ENCODE measurements at places on chromosomes 6 and 20.

DNA sequence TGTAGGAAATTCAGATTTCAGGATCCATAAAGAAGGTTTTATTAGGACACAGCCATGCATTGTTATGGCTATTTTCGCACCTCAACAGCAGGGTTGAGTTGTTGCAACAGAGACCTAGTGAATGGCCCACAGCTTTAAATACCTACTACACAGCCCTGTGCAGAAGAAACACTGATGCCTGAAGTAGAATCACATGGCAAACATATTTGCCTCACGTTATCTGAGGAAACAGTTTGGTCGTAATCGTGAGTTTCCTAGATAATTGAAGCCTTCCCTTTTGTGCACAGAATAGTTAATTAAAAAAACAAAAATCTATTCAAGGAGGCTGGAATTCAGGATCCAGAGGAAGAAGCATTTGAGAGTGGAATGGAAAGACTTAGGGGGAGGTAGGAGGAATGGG is 55.1 kb downstream of the GCNT2 start:
- DNase-seq: no peak

DNA sequence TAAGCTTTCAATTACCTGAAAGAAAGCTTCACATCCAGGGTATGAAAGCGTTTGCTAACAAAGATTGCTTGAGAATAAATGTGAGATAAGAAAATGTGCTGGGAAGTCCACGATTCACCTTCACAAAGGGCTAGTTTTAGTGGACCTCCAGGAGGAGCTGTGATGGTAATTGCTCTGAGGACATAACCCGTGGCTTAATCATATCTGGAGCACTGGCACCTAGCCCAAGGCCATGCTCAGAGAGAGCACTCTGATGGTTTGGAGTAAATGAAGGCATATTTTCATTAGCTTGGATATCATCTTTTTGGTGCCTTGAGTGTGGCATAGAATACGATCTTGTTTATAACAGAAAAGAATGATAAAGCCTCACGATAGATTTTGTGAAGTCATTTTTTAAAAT is 46.9 kb upstream of the BACH2 start:
- no peak for DNase-seq

DNA sequence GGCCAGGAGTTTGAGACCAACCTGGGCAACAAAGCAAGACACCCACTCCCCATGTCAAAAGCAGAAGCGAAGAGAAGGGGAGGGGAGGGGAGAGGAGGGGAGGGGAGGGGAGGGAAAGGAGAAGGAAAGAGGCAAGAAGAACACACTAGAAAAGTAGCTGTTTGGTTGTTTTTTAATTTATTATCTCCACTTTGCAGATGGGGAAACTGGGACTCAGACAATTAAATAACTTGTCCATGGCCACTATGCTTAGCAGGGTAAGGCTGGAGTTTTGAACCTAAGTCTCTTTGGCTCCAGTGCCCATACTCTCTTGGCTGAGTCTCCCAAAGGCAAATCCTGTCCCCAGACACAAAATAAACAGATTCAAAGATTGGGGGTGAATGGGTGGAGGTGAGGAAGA is 12.4 kb upstream of the GHRH start:
- DNase-seq: no peak

DNA sequence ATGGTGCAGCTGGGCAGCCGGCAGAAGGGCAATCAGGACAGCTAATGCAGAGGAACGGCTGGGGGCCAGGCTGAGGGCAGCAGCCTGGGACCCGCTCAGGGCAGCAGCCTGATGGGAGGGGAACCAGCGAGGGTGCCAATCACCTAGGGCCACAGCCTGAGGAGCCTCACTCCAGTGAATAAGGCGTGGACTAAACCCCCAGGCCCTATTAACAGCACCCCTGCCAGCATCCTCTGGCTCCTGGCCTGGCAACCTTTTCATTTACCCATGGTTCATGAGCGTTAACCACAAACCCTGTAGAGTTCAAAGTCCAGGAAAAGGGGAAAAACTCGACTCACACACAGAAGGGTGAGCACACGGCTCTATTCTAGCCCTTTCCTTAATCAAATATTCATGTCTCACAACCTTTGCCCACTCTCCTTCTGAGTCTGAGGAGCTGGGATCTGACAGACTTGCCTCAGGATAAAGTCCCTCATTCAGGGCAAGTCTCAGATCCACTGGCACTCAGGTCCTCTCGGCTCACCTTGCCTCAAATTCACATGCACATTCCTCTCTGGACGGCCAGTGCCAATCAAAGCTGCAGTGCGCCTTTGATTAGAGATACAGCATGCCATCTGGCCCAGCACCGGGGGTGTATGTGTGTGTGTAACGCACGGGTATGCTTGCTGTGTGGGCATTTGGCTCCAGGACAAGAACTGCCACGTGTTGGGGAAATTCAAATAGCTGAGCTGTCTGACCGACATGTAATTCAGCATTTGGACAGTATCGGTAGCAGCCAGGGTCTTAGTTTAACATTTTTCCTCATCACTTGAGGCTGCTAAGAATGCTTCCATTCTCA is 86.9 kb upstream of the TRAF3IP2 start:
- DNase-seq: no peak

DNA sequence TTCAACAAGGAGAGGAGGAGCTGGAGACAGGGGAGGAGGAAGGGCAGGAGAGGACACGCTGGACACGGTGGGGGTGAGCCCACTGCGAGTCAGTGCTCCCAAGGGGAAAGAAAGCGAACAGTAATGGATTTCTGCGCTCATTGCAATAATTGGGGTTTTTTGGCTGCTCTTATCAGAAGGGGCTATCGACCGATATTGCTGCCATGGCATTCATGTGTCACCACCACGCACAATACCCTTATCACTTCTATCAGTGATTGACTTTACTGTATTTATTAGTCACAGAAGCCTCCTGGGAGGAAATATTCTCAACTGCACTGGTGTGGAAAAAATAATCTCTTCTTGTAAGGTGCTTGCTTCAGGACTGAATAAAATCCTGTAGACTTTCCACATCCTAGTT is 55.8 kb downstream of the CEP43 start:
- DNase-seq: no peak

GRCh38 chr20:43252761-43253160 is 63.1 kb upstream of the PTPRT start:
- no peak for DNase-seq

GRCh38 chr6:14711056-14711703 is 534.7 kb upstream of the JARID2 start:
- DNase-seq: no peak

GRCh38 chr6:1130709-1131108 is 181.2 kb upstream of the FOXQ1 start:
- DNase-seq: no peak

DNA sequence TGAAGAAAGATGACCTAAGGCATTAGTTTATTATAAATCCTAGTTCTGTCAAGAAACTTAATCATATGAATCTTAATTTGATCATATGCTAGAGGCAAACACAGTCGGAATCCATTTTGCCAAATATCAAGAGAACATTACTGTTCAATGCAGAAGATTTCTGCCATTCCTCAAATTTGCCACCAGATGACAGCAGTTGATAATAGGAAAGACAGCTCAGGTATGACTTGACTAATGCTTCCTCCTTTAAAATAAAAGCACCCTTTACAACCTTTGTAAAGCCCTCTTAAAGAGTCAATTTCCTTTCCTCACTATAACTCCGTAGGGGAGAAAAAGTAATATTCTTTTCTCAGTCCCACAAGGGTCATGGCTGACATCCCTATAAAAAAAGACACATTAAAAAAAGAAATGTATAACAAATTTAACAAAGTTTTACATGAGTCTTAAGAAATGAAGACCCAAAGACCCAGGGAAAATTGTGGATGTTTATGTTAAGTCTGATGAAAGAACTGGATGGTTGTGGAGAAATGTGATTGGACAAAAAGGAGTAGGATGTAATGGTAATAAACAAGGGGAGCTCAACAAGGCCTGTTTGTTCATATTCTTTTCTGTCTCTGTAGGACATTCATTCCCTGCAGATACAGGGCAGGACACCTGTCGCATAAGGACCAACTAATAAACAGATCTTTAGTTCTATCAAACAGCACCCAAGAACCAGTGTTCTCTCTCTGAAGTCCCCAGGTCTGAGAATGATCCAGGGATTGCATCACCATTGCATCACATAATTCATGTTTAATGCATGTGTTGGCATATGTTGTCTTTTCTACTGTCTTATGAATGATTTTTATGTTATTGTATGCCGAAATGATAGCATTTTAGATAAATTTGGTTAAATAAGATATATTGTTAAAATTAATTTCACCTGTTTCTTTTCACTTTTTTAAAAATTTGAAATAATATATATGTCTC is 23.0 kb upstream of the IL17A start:
- DNase-seq: no peak

GRCh38 chr20:62791301-62792181 is 4.7 kb upstream of the MRGBP start:
- DNase-seq: peak; percentile 54

DNA sequence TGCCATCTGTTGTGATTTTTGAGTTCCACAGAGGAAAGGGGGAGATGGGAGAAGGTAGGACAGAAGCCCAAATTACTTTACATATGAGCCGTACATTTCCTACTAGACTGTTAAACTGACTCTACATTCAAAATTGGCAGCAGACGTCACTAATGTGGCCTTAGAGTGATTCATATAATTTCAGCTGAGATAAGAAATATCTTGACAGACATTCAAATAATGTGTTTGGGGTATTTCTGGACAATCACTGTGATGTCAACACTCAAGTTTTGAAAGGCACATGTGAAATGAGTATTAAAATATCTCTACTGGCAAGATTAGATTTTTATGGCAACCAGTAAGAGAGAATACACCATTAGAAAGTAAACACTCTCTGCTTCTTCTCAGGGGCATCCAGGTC is 104.0 kb downstream of the MTFR2 start:
- no peak for DNase-seq

DNA sequence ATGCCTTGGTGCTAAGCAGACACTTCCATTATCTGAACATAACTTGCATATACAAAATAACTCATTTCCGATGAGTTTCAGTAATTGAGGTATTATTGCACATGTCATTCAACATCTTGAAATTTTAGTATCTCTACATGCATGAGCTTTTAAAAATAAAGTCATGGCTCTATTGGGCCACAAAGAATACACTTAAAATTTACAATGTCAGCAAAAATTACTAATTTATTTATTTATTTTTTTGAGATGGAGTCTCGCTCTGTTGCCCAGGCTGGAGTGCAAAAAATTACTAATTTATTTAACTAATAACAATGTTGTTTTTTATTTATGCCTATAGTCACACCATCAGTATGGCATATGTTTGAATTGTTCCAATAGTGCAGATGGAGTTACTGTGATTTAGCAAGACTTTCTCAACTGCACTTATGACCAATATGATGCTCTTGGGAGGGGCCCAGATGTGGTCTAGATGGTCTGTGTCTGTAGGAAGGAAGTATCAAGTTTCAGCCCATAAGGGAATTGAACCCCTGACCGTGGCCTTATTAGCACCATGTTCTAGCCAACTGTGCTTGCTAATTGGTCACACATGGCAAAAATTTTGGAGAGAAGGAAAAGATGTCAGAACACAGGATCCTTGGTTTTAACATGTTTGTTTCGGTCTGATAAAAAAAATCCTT is 370.7 kb upstream of the TSHZ2 start:
- DNase-seq: no peak

Measured in omental fat pad (tissue), 4 donors.